Chondrocyte (in vitro differentiated cells): ENCODE measurements at places on chromosomes 2 and 18. TPM values are rescaled to one million over a fixed set of nuclear protein-coding genes. Genes with fewer than 3 reads are reported as not detected.

The NETO1 gene
- not detected in 3 replicates for total RNA-seq

The FAM98A gene
- 95.2 to 117 TPM (median 103 TPM) in 3 replicates for total RNA-seq

DNA sequence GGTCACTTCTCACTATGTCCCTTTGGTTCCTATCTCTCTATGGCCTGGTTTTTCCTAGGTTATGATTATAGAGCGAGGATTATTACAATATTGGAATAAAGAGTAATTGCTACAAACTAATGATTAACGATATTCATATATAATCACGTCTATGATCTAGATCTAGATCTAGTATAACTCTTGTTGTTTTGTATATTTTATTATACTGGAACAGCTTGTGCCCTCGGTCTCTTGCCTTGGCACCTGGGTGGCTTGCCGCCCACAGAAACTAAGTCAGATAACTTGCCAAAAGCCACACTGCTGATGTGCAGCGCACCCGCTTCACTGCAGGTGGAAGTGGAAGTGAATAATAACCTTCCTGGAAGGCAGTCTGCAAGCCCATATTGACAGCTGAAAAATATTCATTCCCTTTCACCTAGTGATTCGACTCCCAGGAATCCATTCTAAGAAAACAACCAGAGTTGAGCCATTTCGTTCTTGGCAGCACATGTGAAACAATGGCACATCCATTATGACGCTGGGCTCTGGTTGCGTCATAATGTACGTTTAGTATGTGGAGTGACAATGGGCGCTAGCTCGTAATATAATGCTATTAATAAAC is 725 bp upstream of the ANKRD53 start:
- H3K27me3 ChIP-seq = no peaks in the 10 kb centered on the region
- H3K4me1 ChIP-seq = peaks cover 17% of the 10 kb centered on the region
- peak overlapping the region; percentile 76 for H3K4me3 ChIP-seq
- peak overlapping the region; percentile 92 for H3K27ac ChIP-seq
- no peak for DNase-seq

The PAIP2B gene
- 0.67 to 0.73 TPM (median 0.70 TPM) in 3 replicates for total RNA-seq

The EVX2 gene
- total RNA-seq = not detected in 3 replicates

The PLGLB2 gene
- total RNA-seq = 3.7 to 6.5 TPM (median 4.8 TPM) in 3 replicates
